ENCODE measurements at places on chromosomes 4 and X. TPM values are rescaled to one million over a fixed set of nuclear protein-coding genes. Genes with fewer than 3 reads are reported as not detected.
A peak's percentile ranks its signal among the peaks of the same experiment; 100 is the strongest.

- DNase-seq = no peak
Measured at GRCh38 chr4:4260185-4260751, 12.2 kb upstream of the TMEM128 start.

CYTL1 gene
- 10.7 TPM for total RNA-seq

UGT2B17 gene
- total RNA-seq = 4.9 TPM

- no peak for DNase-seq
Measured at GRCh38 chr4:123891881-123892280, 495.3 kb downstream of the SPRY1 start.

FATE1 gene
- 0.52 TPM for total RNA-seq

CXCL6 gene
- 3.4 TPM for total RNA-seq

- DNase-seq = no peak
Measured at GRCh38 chr4:90234916-90235547, 107.8 kb downstream of the CCSER1 start.

DNA sequence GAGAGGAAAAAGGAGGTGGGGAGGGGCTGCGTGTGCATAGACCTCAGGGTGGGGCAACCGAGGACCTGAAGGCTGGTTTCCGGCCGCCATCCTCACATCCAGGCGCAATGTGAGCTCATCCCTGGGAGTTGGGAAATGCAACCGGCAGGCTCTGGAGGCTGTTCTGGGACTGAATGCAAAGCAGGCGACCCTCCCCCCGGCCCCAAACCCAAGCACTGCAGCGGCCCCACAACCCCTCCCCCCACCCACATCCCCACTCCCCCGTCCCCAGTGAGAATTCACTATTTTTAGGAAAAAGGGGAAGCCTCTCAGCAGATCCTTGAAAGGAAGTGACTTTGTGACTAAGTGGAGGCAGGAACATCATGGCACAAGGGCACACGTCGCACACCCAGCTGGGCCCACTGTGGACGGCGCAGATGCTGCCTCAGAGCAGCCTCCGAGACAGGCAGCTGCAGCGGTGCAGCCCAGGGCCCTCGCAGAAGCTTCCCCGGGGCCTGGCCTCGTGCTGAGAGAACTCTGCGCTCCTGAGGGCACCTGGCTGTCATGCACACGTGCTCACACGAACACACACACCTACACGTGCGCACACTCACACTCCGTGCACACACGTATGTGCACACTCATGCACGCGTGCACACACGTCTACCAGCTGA is 1.3 kb upstream of the PDE6B start:
- no peak for DNase-seq

GRCh38 chr4:153634738-153635353 is 49.2 kb upstream of the TLR2 start:
- no peak for DNase-seq

DNA sequence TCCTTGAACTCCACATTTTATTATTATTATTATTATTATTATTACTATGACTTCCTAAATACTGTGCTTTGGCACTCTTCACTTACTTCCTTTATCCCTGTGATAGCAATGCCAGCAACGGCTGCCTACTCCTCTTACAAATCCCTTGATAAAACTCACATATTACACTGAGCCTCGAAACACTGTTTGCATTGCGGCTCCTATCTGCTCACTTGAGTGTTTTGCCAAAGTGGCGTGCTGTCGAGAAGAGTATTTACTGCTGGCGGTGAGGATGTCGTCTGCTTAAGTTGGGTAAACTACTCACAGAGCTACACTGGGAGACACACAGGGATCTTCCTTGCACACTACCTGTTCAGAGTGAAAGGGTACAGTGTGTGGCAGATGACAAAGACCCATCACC is 143.4 kb upstream of the VCX3A start:
- peak; percentile 12 for DNase-seq

DNA sequence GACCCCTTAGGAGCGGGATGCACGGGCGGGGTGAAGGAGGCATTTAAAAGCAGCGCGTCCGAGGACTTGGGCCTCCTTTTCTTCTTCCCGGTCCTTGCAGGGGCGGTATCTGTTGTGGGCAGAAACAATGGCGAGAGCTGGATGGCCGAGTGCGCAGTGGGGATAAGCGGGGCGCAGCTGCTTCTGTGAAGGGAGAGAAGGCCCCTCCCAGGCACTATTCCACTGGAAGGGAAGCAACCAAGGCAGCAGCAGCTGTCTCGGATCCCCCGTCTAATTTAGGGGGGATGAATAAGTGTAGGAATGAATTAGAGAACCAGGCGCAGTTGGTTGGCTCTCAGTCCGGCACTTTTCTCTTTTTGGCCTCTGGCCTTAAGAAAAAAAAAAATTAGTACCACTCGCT is 995 bp downstream of the SMARCA5 start:
- DNase-seq = peak; percentile 21

GRCh38 chrX:131830400-131831184 is 192.5 kb upstream of the STK26 start:
- peak; percentile 89 for DNase-seq

GRCh38 chr4:7660176-7661039 is 225.7 kb upstream of the PSAPL1 start:
- no peak for DNase-seq

- DNase-seq = no peak
Measured at GRCh38 chrX:43747476-43747875, 91.4 kb downstream of the MAOA start.

- no peak for DNase-seq
Measured at GRCh38 chrX:116246261-116246660, 75.7 kb downstream of the AGTR2 start.

DNA sequence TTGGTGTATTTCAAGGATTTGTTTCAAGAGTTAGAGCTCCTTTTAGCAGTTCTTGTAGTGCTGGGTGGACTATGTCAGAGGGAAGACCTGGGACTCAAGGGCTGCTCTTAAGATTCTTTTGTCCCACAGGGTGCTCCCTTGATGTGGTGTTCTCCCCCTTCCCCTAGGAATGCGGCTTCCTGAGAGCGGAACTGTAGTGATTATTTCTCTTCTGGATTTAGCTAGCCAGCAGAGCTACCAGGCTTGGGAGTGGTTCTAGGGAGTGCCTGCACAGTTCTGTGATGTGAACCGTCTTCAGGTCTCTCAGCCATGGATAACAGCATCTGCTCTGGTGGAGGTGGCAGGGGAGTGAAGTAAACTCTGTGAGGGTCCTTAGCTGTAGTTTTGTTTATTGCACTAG is 336.8 kb downstream of the FSTL5 start:
- no peak for DNase-seq

RBM10 gene
- 47.6 TPM for total RNA-seq

OTC gene
- total RNA-seq = 4.1 TPM

DNA sequence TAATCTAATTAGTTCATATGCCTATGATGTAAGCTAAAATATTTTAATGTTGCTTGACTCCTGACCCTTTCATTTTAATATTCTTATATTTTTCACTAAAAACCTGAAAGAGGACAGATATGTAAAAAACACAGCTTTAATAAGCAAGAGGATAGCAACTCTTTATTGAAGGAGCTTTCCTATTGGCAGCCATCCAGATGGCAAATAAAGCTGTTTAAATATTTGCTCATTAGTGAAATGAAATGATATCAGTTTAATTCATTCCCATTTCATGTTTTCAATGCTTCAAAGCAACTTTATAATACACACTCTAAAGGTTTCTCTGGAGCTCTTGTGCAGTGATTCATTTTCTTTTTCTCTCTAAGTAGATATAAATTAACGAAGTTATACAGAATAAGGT is 473.4 kb downstream of the PCDH7 start:
- no peak for DNase-seq

Data from mucosa of gallbladder (tissue), 1 donor.